ENCODE measurements at places on chromosomes 7 and 10. TPM values are rescaled to one million over a fixed set of nuclear protein-coding genes. Genes with fewer than 3 reads are reported as not detected.

The DENND2A gene
- total RNA-seq = 0.96 TPM

The RAB19 gene
- total RNA-seq = not detected

The EEF1AKMT2 gene
- total RNA-seq = 29.7 TPM

The C10orf71 gene
- total RNA-seq = not detected

The FZD1 gene
- total RNA-seq = 11.7 TPM

The FBXL15 gene
- total RNA-seq = 9.0 TPM

The CPEB3 gene
- 0.85 TPM for total RNA-seq

The SAMD9 gene
- 19.7 TPM for total RNA-seq

The PON1 gene
- not detected for total RNA-seq

The THNSL1 gene
- 5.0 TPM for total RNA-seq

The FEZF1 gene
- not detected for total RNA-seq

The CHST12 gene
- 6.1 TPM for total RNA-seq

The SLK gene
- total RNA-seq = 52.1 TPM

The MEIG1 gene
- not detected for total RNA-seq

The ADCYAP1R1 gene
- total RNA-seq = 0.19 TPM

The CALHM3 gene
- not detected for total RNA-seq

The ASAH2B gene
- 3.5 TPM for total RNA-seq

The CACNB2 gene
- 0.19 TPM for total RNA-seq

The ANKRD1 gene
- 169 TPM for total RNA-seq

The TMEM178B gene
- 2.3 TPM for total RNA-seq

The NAT16 gene
- total RNA-seq = not detected

The PLXDC2 gene
- 1.2 TPM for total RNA-seq

The CPVL gene
- total RNA-seq = 0.58 TPM

The TRDMT1 gene
- 5.6 TPM for total RNA-seq

The NPFFR1 gene
- total RNA-seq = not detected

The ANKRD61 gene
- total RNA-seq = under 0.01 TPM

The CCSER2 gene
- 15.1 TPM for total RNA-seq

The IFIT1 gene
- 9.6 TPM for total RNA-seq
